IMR-90 (cell line): ENCODE measurements at places on chromosomes 16 and 17. TPM values are rescaled to one million over a fixed set of nuclear protein-coding genes. Genes with fewer than 3 reads are reported as not detected.

SCARF1 gene
- polyA plus RNA-seq, result 0.34 and 0.43 TPM in 2 replicates

TLCD2 gene
- polyA plus RNA-seq, result 0.67 and 1.2 TPM in 2 replicates

NXN gene
- polyA plus RNA-seq, result 116 and 120 TPM in 2 replicates

CNTD1 gene
- polyA plus RNA-seq, result not detected in 2 replicates

KRT40 gene
- not detected in 2 replicates for polyA plus RNA-seq

TAT gene
- polyA plus RNA-seq, result not detected in 2 replicates

TAC4 gene
- not detected in 2 replicates for polyA plus RNA-seq

GRCh38 chr17:57755480-57756070 lies 10.5 kb upstream of the CCDC182 start:
- no peak for DNase-seq

DNA sequence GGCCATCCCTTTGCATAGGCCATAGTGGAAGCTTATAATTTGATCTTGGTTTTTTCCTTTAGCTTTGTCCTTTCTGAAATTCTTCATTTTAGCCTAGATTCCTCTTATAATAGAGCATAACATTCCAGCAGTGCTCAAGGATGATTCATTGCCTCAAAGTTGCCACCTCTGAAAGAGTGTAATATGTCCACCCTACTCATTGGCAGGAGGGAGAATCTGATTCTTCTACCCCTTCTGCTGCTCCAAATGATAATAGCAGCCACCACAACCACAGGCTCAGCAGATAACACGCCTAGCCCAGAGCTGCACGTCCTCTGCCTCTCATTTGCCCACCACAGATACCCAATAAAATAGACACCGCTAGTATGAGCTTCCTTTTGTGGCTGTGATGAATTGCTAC lies 337.4 kb upstream of the HSBP1 start:
- peak; percentile 45 for DNase-seq

DNA sequence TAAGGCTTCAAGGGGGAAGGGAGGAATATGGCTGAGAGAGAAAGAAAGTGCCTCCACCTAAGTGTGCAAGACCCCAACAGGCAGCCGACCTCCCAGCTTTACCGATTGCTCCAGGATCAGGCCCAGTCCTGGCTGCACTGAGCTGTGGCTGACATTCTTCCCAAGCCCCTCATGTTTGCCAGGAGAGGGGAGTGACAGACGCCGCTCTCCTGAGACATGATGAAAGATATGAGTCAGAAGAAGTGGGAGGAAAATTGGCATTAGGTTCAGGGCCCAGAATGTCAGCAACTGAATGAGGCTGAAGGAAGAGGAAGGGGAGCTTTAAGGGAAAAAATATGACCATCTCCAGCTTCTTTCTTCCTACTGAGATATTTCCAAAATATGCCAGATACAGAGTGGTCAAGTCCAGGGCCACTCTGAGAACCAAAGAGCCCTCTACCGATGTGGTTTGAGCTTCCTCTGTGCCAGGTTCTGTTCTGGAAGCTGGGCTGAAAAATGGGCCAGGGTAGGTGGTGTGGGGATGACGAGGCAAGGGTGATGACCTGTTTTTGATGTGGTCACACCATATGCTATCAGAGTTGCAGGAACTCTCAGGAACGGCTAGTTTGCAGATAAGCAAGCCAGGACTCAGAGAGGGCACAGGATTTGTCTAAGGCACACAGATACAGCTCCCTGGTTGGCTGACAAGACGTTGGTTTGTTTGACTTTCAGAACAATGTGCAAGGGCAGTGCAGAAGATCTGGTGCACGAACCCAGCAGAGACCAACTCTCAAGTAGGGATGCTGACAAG lies 176.7 kb downstream of the SOX9 start:
- peak; percentile 69 for DNase-seq

GRCh38 chr17:9806699-9807098 lies 15.2 kb downstream of the GSG1L2 start:
- DNase-seq, result no peak

GRCh38 chr16:57618296-57619132 lies 9.9 kb upstream of the ADGRG1 start:
- DNase-seq, result peak; percentile 47

- no peak for DNase-seq
Measured at GRCh38 chr17:4154201-4154600, 11.2 kb downstream of the CYB5D2 start.

DNA sequence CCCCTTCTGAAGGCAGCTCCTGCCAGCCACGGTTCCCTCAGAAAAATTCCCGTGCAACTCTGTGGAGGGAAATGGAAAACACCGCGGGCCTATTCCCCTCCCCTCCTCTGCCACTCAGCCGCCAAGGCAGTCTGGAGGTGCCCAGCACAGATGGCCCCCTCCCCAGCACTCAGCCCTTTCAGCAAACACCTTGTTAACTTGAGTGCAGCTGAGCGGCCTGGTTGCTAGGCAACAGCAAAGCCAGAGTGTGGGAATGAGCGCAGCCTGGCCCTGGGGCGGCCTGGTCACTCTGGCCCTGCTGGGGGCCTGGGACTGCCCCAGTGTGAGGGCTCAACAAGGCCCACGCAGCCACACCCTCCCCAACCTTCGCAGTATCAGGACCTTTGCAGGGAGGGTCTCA lies 32.8 kb downstream of the CACNA1G start:
- no peak for DNase-seq

DNA sequence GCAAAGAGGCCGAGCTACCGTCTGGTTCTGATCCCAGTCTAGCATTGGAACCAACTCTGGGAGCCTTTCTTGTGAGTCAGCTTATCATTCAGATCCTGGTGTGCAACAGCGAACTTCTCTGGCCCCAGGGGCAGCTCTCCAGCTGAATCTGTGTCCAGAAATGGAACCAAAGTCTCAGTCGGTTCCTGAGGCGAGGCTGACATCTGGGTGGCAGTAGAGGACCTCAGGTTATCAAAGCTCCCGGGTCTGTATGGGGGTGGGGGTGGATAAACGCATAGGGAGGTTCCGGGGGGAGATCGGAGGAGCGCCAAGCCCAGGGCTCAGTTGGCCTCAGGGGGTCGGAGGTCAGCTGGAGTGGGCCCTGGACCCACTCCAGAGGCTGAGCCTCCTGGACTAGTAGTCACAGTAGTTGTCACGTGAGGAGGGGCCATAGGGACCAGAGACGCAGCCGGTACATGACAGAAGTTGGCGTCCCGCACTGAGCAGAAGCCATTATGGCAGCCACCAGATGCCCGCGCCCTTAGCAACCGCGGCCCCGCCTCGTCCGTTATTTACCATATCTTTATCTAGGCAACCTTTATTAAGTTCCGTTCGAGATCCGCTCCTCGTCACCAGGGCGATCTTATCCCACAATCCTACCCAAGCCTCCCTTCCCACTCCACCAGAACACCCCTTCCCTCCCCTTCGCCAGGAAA lies 12.9 kb downstream of the RDM1 start:
- no peak for DNase-seq
